ENCODE measurements at places on chromosomes 12 and 14. TPM values are rescaled to one million over a fixed set of nuclear protein-coding genes. Genes with fewer than 3 reads are reported as not detected.

SLC5A8 gene
- 1.6 TPM for total RNA-seq

- H3K4me1 ChIP-seq = no peaks in the 10 kb centered on the region
- no peak overlapping the region for H3K27ac ChIP-seq
- no peak overlapping the region for H3K4me3 ChIP-seq
- no peak for DNase-seq
- no peaks in the 10 kb centered on the region for H3K27me3 ChIP-seq
Measured at GRCh38 chr14:79299162-79299561, 912.1 kb downstream of the DIO2 start.

DNA sequence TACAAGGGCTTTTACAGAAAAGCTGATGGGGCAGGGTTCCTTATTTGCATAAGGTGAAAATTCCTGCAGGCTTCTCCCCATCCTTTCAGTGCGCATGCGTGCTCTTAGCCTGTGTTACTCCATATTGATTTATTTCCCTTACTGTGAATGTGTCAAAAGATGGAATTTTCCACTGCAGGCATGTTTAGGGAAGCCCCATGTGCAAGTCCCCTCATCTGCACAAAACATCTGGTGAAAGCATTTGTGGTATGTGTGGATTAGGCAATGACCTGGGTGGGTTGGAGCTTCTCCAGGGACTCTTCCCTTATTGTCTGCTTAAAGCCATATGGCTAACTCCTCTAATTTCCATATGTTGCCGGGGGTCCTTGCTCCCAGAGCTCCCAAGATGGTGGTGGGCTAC is 912.7 kb upstream of the LRFN5 start:
- no peak for DNase-seq
- H3K4me1 ChIP-seq = no peaks in the 10 kb centered on the region
- H3K27me3 ChIP-seq = no peaks in the 10 kb centered on the region
- H3K4me3 ChIP-seq = no peak overlapping the region
- no peaks in the 10 kb centered on the region for H3K36me3 ChIP-seq

DNA sequence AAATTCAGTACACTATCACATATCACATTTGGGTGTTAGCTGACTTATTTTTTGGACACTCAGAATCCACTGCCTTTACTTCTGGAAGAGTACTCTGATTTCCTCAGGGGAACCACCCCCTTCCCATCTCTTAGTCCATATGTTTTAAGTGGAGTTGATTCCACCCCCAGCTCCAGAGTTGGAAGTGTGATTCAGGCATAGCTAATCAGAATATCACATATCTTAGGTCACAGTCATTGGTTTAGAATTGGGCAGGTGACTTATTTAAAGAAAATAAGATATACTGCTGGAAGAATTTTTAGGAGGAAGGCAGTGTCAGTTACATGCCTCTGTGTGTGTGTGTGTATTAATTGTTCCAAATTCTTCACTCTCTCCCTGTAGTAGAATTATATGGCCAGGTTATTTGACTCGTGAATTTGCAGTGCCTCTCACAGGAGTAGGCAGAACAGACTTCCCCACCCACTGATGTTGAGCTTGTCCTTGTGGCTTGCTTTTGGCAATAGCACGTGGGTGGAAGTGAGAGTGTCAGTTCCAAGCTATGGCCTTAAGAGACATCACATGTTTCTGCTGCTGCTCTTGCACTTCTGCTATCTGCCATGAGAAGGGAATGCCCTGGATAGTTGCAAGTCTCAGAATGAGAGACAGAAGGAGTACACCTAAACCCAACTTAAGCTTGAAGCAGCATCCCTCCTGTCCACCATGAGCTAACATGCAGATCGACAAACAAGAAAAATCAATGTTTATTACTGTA is 6.4 kb upstream of the GAS2L3 start:
- no peaks in the 10 kb centered on the region for H3K27me3 ChIP-seq
- no peak for DNase-seq
- H3K4me3 ChIP-seq = no peak overlapping the region
- no peaks in the 10 kb centered on the region for H3K36me3 ChIP-seq
- H3K4me1 ChIP-seq = no peaks in the 10 kb centered on the region
- no peak overlapping the region for H3K27ac ChIP-seq

TBX3 gene
- total RNA-seq = 18.0 TPM

MAGOHB gene
- total RNA-seq = 20.0 TPM

RILPL2 gene
- total RNA-seq = 8.0 TPM

- no peaks in the 10 kb centered on the region for H3K27me3 ChIP-seq
- no peaks in the 10 kb centered on the region for H3K4me1 ChIP-seq
- H3K4me3 ChIP-seq = no peak overlapping the region
- DNase-seq = no peak
- no peak overlapping the region for H3K27ac ChIP-seq
- H3K36me3 ChIP-seq = no peaks in the 10 kb centered on the region
Measured at GRCh38 chr12:7793211-7793610, 4.0 kb downstream of the NANOG start.

GRCh38 chr12:71795901-71796300 is 41.2 kb downstream of the RAB21 start:
- DNase-seq = no peak
- H3K4me3 ChIP-seq = no peak overlapping the region
- no peaks in the 10 kb centered on the region for H3K27me3 ChIP-seq
- H3K4me1 ChIP-seq = no peaks in the 10 kb centered on the region
- H3K36me3 ChIP-seq = no peaks in the 10 kb centered on the region

DNA sequence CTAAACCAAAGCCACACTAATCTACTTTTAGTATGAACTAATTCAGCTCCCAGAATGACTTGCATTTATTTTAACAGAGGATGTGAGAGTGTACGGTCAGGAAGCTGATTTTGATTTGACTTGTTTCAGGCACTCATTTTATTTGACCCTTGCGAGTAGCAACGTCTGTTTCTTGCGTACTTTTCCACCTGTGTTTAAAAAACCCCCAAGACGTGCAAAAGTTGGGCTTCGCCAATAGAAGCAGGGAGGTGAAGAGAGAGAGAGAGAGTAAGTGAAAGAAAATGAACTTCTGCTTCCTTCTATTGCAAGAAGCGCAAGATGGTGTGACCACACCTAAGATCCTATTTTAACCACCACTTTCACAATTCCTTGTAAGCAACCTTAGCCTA is 6.7 kb upstream of the SLC15A4 start:
- H3K4me1 ChIP-seq = no peaks in the 10 kb centered on the region
- no peak overlapping the region for H3K4me3 ChIP-seq
- DNase-seq = no peak
- no peaks in the 10 kb centered on the region for H3K36me3 ChIP-seq
- H3K27ac ChIP-seq = no peak overlapping the region

TPPP2 gene
- total RNA-seq = not detected

OR5AU1 gene
- total RNA-seq = not detected

PTGDR gene
- total RNA-seq = 3.1 TPM

TMPRSS12 gene
- total RNA-seq = not detected

TULP3 gene
- 23.0 TPM for total RNA-seq

GRCh38 chr12:116495260-116495659 is 63.9 kb upstream of the MAP1LC3B2 start:
- H3K27ac ChIP-seq = no peak overlapping the region
- no peak overlapping the region for H3K4me3 ChIP-seq
- no peaks in the 10 kb centered on the region for H3K4me1 ChIP-seq
- no peaks in the 10 kb centered on the region for H3K36me3 ChIP-seq
- no peaks in the 10 kb centered on the region for H3K27me3 ChIP-seq

DNA sequence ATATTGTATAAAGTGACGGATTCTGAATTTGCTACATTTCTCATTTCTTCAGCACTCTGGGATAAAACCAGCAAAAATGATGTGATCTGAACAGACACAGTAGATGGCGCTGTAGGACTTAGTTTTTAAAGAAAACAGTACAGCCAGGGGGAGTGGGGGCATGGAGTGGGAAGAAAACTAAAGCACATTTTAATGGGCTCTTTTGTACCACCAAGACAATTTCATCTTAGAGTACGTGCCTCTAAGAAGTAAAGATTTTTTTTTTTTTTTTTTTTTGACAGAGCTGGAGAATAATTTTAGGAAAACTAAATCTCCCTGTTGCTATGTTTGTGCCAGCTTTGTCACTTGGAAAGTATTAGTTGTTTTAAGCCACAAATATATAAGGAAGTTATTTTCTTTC is 124.4 kb downstream of the RAD51B start:
- DNase-seq = peak; percentile 85
- H3K27ac ChIP-seq = no peak overlapping the region
- no peaks in the 10 kb centered on the region for H3K36me3 ChIP-seq
- no peaks in the 10 kb centered on the region for H3K27me3 ChIP-seq

CACNA2D4 gene
- 7.3 TPM for total RNA-seq

All from kidney (tissue), 22 donors.